ENCODE measurements at places on chromosomes 5 and 9.

GRCh38 chr9:27784847-27785713 is 211.8 kb upstream of the C9orf72 start:
- no peak for ATAC-seq

- peak; percentile 83 for ATAC-seq
Measured at GRCh38 chr9:92706218-92706940, 36.4 kb upstream of the IPPK start.

DNA sequence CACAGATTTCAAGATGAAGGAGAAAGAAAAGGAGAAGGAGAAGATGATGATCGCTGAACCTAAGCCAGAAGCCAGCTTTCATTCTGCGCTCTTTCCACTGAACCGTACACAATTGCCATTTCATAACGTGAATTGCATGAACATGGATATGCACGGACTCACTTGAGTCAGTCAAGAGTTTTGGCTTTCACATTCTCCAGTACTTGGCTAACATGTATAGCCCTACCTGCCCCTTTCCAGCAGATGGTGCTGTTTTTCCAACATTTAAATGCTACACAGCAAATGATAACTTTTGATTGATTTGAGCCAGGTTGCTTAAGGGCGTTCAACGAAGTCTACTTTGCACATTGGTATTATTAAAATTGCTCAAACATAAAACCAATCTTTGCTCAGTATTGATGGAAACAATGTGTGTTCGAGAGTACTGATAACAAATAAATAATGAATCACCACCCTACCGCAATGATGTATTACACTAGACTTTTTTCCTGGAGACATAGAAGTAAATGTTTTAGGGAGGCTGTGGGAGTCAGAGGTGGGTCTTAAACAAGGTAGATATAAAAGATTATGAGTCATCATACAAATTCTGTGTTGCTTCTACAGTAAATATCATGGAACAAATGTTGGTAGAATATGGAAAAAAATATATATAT is 196.4 kb downstream of the TRPM3 start:
- peak; percentile 99 for ATAC-seq

DNA sequence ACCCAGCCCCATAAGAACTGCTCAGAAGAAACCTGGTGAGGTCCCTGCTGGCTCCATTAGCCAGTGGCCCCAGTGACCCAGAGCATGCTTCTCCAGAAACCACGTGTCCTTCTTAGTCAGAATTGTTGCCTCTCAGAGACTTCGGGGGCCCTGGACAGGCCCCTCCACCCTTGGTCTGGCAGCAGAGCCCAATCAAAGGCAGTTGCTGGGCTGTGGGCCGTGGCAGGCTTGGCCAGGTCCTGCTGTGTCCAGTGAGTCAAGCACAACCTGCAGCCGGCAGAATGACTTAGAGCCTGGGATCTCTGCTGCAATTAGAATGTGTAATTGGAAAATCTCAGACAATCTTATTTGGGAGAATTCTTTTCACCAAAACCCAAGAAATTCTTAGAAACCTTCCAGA is 502.0 kb upstream of the KLF4 start:
- ATAC-seq: no peak

DNA sequence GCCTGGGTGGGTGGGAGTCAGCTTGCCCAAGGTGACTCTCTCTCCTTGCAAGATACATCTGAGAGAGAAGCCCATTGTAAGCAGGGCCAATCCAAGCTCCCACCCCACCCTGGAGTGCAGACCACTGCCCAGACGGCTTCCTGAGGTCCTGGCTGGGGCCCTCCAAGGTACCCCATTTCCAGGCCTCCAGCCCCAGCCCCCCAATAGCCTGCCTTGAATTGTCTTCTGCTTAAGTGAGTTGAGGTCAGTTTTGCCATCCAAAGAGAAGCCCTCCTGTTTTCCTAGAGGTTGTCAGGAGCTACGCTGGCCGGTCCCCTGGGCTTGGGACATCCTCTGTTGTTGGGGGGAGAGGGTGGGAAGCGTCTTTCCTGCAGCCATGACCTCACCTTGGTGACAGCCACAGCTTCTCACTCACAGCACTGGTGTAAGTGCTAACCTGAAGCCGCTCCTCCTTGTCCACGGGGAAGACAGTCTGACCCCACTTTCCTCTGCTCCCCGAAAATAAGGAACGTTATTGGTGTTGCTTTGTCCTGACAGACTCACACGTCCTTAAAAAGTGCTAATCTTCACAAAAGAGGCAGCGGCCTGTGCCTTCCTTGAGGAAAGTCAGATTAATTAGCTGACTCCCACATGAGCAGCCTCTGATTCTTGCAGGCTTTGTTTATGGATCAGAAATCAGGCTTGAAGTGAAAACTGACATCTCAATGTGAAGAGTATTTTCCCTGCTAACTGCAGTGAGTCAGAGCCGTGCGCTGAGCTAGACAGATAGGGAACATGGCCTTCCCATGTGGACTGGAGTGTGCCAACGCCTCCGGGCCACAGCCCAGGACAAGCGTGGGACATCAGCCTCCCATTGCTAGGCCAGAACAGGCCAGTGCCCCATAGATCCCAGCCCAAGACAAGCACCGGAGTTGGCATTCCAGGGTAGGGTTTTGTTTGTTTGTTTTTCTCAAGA is 52.3 kb downstream of the ADAMTS2 start:
- no peak for ATAC-seq

DNA sequence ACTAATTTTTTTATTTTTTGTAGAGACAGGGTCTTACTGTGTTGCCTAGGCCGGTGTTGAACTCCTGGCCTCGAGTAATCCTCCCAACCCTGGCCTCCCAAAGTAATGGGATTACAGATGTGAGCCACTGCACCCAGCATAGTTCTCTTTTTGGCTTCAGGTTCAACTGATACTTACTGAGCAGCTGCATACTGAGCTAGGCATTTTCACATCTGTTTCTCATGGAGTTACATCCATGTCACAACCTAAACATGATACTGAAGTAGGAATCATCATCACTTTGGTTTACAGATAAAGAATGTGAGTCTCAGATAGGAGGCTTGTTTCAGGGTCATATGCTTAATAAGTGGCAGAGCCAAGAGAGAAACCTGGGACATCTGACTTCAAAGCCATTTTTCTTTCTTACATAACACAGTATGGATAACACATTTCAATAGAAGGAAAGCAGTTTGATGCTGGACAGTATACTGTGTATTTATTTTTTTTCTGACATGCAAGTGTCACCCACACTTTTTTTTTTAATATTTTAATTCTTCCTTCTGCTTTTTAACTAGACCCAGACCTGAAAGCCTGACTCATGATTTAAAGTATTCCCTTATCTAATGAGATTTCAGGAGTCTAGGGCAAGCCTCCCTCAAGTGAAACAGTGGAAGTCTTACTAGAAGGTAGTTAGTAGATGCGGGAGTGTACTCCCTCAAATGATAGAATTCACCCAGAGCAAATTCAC is 90.8 kb downstream of the HACD4 start:
- peak; percentile 74 for ATAC-seq

- ATAC-seq: no peak
Measured at GRCh38 chr5:69230181-69230580, 4.5 kb upstream of the CDK7 start.

DNA sequence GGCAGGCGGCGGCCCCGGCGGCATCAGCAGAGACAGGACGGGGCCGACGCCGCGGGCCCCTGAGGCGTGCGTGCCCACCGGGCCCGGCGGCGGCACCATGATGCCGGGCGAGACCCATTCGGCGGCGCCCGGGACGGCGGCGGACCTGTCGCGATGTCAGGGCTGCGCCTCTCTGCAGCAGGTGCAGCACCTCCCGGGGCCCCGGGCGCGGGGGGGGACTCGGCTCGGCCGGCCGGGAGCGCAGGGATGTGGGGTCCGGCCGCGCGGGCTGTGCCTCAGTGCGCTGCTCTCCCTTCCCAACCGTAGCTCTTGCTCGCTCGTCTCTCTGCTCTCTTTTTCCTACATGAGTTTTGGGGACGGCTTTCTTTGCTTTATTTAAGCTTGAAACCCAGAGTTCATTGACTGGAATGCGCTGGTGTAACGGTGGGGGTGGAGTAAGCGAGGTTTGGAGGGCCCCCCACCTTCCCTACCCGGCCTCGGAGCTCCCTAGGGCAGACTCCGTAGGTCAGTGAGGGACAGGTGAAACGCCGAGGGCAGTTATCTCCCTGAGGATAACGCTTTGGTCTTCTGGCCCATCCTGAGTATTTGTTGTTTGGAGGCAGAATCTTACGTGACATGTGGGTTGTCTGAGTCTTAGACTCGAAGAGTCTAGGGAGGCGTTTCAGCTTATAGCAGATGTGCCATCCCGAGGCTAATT is 490 bp downstream of the ICE1 start:
- ATAC-seq: peak; percentile 30

DNA sequence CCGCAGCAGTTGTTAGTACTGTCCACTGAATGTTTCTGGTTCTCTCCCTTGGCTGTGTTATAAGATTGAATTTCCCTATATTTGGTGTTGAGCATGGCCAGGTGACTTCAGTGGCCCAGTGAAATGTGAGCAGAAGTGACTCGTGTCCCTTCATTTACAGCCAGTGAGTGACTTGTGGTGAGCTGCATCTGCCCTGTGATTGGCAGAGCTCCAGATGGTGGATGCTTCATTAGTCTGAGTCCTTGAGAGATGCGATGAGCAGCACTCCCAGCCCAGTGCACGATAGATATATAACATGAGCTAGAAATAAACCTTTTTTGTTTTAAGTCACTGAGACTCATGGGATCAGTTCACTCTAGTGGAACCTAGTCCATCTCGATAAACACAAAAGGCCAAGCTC is 19.3 kb downstream of the PCSK5 start:
- ATAC-seq: no peak

DNA sequence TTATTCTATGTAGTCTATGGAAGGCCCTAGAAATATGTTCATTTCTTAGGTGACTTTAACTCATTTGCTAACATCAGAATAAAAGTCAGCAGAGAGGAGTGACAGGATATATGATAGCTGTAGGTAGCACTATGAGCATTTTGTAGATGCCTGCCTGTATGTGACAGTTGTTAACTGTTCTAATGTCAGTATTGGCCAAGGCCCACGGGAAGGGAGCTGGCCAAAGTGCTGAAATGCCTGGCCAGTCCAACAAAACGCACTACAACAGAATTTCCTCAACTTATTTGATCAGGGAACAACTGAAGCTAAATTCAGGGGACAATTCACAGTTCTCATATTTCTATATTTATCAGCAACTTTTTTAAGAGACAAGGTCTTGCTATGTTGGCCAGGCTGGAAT is 20.8 kb downstream of the SV2C start:
- ATAC-seq: peak; percentile 49

DNA sequence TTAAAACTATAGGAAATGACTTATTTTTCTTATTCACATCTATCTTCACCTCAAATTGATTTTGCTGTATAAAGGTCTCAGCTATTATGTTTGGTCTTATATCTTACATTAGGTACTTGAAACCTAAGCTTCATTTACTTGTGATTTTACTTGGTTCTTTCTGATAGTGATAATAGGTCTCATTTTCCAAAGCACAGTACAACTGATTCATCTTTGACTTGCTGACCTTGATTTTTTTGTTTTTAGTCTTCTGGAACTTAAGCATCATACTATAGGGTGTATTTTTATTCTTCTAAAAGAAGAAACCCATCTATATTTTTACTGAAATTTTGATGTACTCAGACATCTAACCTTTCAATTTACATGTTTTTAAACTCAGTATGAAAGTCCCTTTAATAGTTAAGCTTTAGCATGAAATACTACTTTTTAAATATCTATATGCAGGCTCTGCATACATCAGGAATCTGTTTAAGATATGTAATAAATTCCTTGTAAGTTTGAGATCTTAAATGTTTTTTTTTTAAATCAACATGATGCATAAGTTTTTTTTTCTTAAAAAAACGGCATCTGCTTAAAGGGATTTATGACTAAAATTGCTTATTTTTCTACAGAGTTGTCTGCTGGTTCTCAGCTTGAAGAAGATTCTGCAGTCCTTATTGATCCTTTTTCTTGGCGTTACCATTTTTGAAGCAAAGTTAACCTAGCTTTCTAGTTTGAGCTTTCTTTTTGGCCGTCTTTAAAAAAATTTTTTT is 13.3 kb downstream of the MATR3 start:
- no peak for ATAC-seq

GRCh38 chr5:57953792-57954191 is 471.2 kb upstream of the ACTBL2 start:
- no peak for ATAC-seq

DNA sequence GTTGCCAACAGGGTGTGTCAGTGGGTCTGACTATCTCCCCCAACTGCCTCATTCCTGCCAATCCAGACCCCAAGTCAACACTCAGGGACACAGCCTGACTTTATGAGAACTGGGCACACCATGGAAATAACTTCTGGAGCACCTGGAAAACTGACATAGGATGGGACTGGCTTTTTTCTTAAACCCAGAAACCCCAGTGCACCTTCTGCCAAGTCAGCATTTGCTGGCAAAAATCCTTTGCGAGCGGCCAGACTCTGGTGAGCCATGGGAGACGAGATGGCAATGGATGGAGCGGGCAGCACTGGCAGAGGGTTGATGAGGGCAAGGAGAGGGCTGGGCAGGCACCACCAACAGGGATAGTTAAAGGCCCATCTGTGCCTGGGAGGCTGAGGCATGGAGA is 114.4 kb upstream of the OSMR start:
- ATAC-seq: no peak

DNA sequence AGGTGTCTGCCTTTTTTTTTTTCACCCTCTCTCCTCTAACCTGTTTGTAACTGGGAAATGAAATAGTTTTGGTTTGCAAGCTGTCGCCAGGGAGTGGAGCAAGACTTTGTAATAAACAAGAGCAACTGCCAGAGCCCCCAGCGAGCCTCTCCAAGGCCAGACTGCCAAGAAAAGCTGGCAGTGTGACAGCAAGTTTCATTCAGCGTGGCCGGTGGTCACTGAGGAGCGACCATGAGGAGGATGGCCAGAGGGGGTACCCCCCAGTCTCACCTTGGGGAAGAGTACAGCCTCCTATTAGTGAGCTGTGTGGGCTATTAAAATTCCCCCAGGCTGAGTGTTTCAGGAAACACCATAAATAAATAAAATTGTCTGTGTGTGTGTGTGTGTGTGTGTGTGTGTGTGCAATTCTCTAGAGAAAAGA is 49.9 kb downstream of the ZFAND5 start:
- peak; percentile 48 for ATAC-seq

DNA sequence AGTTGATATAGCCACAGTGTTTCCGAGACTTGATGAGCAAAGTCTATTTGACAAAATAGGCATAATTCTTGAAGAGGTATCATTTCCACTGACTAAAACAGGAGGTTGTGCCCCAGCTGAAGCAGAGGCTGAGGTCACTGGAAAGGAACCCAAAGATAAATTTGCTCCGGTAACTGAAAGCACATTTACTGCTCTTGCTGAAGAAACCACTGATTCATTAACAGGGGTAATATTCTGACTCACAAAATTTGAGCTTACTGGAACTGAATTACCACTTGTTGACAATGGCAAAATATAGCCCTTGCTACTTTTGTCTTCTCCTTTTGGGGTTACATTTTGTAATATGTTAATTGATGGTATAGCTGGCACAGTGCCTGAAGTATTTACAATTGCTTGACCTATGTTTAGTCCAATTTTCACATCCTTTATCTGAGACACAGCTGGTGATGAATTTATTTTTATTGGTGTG is 30.2 kb downstream of the MLANA start:
- ATAC-seq: no peak

- ATAC-seq: no peak
Measured at GRCh38 chr5:10149911-10150310, 99.8 kb downstream of the ATPSCKMT start.
